ENCODE measurements at places on chromosomes 3 and 15. TPM values are rescaled to one million over a fixed set of nuclear protein-coding genes. Genes with fewer than 3 reads are reported as not detected.

DNA sequence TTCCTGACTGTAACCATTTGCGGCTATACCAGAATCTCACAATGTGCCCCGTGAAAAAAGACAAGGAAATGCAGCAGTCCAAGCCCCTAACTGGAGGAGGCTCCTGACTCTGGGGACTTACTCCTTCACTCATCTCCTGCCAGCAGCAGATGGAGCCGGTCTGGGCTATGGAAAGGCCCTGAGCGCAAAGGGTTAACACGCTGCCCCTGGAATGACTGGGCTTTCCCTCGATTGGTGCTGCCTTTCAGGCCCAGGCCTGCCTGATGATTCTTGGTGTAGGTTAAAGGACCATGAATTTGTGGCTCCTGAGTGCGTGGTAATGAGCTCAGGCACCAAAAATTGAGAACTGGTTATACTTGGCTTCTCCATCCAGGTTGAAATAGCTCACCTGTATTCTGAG is 42.3 kb upstream of the GALNT15 start:
- no peak for DNase-seq

DNA sequence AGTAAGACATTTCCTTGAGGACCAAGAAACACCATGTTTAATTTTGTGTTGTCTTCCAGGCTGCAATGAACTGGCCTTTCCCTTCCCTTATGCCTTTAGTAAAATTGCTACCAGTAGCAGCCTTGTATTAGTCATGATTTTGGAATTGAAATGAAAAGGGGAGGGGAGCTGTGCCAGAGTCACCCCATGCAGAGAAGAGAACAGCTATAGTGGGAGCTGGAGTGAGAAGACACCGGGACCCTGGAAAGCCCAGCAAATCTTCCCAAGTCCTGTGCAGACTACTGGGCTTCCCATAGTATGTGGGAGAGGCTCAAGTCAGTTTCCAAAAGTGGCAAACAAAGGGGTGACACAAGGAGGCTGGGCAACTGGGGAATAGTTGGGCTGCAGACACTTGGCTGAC is 178.5 kb downstream of the NR1D2 start:
- no peak for DNase-seq

GRCh38 chr3:77139624-77140023 is 99.7 kb downstream of the ROBO2 start:
- no peak for DNase-seq

- DNase-seq, result peak; percentile 96
Measured at GRCh38 chr15:67109141-67110034, 44.0 kb downstream of the SMAD3 start.

DNA sequence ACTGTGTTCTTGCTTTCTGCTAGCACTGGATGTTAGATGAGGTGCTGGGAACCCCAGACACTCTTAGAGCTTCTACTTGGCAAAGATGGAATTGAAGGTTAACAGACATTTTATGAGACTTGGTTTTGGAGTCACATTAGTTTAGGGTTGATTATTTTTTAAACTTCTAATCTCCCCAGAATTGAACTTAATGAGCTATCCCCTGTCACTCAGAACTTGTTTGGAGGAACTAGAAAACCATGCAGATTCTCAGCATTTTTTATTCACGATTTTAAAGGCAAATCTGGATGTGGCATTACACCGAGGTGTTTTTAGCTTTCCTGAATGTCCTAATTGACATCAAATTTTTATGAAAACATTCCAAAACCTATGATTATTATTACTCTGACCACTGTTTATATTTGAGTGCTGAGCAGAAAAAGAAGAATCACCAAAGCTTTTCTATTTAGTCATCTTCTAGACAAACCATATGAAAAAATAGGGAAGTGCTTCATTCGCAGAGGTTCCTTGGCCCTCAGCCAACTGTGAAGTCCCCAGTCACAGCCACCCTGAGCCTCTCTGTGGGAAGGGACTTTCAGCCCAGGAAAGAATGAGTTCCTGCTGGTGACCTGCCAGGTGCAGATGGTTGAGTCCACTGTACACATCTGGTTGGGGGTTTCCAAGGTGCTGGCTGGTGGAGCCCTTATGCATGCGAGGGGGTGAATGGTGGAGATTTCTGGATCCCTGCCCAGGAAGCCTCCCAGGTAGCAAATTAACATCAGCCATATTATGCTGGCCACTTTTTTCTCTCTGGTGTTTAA is 196.0 kb upstream of the TOPAZ1 start:
- no peak for DNase-seq

DNA sequence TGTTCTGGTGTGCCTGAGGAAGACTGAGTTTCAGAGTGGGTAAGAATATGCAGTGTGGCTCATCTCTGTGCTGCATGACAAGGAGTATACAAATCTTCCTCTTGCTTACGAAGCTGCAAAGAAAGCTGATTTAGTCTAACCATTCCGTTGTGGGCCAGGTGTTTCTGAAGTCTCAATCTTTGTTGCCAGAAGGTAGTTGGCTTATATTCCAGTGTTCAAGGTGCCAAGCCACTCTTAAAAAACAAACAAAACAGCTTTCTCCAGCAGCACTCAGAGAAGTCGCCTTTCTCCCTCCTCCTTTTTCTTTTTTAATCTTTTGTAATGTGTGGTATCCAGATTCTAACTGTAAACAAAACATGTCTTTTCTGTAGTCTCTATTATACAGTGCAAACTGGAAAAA is 872.4 kb downstream of the NAALADL2 start:
- DNase-seq, result no peak

DNA sequence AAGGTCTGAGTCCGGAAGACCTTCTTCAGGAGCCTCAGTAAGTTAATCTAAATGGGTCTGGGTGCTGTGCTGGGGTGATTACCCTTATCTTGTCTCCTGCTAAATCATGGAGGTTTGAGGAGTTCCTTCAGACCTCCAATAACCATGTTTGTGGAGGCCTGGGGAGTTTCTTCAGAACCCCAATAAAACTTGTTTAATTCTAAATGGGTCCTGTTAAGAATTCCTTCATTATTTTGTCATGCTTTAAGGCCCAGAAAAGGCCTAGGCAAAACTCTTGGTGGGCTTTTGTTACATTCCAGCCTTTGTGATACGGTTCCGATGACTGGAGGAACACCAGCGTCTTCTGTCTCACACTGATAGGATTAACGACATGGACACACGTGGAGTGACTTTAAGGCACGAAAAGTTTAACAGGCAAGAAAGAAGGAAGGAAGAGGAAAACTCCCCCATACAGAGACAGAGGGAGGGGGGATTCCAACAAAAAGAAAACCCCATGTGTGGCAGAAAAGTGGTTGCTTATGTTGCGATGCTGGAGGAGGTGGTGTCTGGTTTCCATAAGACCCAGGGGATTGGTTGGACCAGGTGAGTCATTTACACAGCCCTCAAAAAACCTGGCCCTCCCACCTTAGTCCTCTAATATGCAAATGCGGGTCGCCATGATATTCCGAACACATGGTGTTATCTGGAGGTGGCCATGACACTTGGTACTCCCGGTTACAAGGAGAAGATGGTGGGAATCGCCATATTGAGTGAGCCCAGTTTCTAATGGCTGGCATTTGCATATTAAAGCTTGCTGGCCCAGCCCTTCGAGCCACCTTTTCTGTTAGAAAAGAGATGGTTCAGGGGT is 72.6 kb upstream of the MFGE8 start:
- DNase-seq, result peak; percentile 37

GRCh38 chr15:39429898-39430357 is 151.0 kb upstream of the THBS1 start:
- DNase-seq, result peak; percentile 21

GRCh38 chr3:21942328-21942727 is 191.3 kb upstream of the ZNF385D start:
- no peak for DNase-seq

DNA sequence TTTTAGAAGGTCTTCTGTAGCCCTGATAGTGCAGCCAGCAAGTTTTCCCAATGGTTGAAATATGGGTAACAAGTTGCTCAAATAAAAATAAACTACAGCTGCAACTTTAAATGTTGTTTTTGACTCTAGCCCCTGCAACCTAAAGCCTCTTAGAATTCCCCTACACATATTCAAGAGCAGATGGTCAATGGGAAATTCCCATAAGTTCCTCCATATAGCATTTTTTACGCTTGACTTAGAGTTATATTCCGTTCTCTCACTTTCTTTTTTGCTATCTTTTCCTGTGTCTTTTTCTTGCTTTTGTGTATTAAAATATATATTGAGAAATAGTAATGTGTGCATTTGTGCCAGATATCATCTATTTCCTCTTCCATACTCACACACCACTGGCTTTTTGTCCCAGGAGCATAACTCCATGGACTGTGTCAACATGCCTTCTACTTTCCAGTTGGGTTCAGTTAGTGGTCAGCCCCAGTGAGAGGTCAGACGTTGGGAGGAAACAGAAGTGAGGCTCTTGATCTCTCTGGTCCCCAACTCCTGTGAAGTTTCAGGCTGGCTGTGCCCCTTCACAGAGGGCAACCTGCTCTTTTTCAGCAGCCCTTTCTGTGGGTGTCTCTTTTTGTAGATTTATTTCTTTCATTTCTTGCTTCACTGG is 63.3 kb upstream of the TP63 start:
- peak; percentile 51 for DNase-seq

DNA sequence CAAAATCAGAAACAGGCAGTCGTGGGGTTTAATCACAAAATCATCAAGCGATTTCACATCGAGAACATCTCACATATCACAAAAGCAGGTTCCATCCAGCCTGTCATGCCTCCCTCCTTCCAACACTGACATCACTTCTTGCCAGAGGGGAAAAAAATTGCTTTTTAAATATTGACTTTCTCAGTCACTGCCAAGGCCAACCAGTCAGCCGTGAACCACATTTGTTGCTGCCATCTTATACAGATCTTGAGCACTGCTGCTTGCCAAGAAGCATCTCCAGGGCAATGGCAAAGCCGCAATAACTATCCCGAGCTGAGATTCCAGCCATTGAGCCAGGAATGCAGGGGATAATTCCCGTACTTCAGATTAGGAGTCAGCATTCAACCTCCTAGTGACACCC is 174.6 kb downstream of the ANXA2 start:
- no peak for DNase-seq

DNA sequence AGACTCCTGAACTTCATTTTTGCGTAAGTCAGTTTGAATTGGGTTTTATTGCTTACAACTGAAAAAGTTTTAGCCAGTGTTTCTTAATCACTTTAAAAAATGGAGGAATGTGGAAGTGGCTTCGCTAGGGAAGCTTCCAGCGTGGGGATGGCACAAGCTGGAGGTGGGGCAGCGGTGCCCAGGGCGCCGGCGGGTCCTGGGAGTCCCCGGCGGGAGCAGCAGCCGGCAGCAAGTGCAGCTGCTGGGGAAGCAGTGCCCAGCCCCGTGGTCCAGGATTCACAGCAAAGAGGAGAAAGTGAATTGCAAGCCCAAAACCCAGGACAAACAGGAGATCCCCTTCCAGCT is 301.8 kb upstream of the PROK2 start:
- no peak for DNase-seq

DNA sequence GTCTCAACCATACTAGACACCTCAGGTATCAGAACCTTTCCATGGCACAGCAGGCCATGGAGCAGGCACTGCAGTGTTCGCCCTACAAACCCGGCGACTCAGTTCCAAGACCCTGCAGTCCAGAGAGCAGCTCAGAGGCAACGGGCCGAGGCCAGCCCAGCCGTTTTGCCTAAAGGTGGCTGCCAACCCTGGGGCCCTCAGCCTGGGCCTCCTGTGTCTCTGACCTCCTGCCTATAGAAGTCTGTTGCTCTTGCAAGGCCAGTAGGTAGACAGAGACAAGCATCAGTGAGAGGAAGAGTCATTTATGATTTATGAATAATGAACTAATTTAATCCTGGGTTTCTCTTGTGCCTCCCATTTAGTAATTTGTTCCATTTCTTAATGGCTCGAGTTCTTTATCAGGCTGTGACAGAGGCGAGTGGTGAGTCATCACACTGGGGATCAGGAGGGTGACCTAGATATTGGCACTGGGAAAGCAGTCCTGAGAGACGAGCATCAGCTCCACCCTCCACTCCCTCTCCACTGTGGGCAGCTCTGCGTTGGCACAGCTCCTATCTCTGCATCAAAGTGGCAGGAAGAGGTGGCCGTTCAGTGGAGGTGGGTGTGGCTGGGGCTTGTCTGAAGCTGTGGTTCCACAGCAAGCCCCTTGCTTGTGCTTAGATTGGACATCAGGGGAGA is 79.8 kb downstream of the ABHD5 start:
- no peak for DNase-seq

DNA sequence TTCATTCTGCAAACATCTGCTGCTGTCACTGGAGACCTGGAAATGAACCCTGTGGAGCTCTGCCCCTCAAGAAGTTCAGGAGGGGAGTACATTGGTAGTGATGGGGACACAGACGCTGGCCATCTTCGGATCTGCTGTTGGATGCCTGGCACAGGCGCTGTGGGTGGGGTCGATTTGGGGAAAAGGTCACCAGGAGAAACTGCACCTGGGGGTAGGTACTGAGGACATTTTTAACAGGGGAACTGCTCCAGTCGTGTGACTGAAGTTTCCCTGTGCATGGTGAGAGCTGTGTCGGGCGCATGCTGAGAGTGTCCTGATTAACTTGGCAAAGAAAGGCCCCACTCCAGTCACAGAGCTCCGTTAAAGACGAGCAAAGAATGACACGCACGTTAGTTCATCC is 3.4 kb downstream of the UROC1 start:
- no peak for DNase-seq

- DNase-seq, result no peak
Measured at GRCh38 chr3:65919826-65920225, 118.9 kb downstream of the MAGI1 start.

GRCh38 chr3:97712919-97713318 is 51.6 kb upstream of the ARL6 start:
- no peak for DNase-seq

GRCh38 chr3:110265302-110265701 is 806.3 kb upstream of the NECTIN3 start:
- DNase-seq, result no peak

DNA sequence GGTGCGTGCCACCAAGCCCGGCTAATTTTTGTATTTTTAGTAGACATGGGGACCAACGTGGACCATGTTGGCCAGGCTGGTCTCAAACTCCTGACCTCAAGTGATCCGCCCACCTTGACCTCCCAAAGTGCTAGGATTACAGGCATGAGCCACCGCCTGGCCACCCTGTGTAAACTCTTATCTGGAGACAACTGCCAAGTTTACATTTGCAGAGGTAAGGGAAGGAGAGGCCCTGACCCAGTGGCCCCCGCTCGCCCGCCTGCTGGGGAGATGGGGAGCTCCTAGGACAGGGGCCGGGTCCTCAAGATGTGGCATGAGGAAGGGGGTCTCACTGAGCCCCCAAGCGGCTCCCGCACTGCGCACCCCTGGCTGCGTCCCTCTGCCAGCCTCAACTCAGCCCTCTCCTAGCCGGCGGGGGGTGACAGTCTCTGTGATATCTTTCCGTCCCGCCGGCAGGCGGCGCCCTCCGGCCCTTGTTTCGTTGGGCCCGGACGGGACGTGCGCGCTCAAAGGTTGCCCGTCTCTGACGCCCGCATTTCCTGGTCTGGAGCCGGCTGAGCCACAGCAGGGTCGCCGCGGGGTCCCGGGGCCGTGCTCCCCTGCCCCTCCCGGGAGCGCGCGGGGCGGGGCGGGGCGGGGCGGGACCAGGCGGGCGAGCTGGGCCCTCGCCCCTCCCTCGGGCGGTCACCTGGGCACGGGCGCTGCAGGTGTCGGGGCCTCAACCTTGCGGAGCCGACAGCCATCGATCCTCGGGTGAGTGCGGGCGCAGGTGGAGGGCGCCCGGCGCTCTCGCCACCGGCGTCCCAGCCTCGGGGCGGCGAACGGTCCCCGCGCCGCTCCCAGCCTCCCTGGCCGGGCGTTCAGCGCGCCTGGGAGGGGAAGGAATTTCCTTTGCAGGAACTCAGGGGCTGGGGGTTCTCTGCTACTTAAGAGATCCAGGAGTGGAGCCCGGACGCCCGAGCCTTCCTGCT is at the start of gene GPR160:
TSS of gene GPR160 (plus strand) at position 533 of the 971 bp plus-strand sequence. CDS start 45,978 bp downstream, outside the sequence.
- peak; percentile 87 for DNase-seq

C15orf62 gene
- polyA plus RNA-seq, result 0.47 TPM

EIF1B gene
- 97.8 TPM for polyA plus RNA-seq

BLM gene
- 1.1 TPM for polyA plus RNA-seq

MST1R gene
- polyA plus RNA-seq, result 0.30 TPM

EBLN2 gene
- polyA plus RNA-seq, result 0.24 TPM

CMSS1 gene
- 26.4 TPM for polyA plus RNA-seq
